Activated CD4-positive, alpha-beta T cell treated with anti-CD3 and anti-CD28 coated beads for 24 hours (primary cell): ENCODE measurements at places on chromosomes 5 and 9.

GRCh38 chr9:78707080-78707479, 410.2 kb downstream of the PSAT1 start:
- DNase-seq, result no peak

DNA sequence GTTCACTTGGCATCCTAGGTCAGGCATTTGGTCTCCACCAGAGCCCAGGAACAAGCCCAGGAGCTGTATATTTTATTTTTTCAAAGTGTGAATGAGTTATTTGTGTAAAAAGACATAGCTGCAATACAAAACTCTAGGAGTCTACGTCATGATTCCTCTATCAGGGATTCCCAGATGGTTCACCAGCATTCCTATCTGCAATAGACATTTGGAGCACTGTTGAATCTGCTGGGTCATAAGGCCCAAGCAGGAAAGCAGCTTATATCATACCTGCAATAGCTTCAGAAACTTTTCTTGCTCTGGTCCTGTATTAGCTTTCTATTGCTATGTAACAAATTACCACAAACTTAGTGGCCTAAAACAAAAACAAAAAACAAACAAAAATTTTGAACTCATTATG, 16.7 kb upstream of the DELE1 start:
- no peak for DNase-seq

GRCh38 chr9:134957165-134957944, 39.6 kb upstream of the FCN1 start:
- no peak for DNase-seq

DNA sequence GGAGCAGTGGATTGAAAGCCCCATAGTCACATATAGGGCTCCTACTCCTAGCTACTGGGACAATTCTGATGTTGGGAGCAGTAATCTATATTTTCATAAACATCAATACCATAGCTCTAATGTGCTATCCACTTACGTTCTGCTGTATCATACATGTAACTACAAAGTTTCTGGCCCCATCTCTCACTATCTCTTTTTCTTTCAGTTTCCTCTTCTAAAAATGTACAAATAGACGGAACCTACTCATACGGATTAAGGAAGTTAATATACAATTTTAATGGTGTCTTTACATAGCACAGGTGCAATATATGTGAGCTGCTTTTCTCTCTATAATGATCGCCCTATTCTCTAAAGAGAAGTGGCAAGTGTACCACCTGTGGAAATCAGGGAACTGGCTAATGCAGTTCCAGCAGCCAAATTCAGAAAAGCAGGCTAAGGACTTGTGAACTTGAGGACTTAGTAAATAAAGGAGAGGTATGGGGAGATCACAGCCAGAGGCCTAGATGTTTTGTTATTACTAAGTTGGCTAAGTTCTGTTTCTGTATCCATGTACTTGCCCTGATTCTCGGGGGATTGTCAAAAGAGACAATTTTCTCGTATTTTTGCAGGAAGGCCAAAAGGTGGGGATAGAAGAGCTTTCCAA, 1021.9 kb downstream of the CDH12 start:
- no peak for DNase-seq

DNA sequence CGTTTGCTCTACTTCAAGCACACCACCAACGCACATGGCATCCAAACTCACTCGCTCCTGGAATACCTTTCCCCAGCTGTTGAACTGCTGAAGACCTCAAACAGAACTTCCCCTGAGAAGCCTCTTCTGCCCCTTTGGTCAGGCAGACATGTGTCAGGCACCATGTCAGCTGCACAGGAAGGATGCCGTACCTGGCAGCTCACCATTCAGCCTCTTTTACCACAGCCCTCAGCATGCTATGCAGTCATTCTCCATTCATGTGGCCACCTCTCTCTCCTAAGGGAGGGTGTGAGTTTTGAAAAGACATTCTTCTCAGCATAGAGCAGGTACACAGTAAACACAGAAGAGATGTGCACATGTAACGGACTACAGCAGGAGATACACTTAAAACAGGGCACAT, 14.2 kb downstream of the IL4 start:
- DNase-seq, result no peak

- no peak for DNase-seq
These were observed 276.3 kb downstream of the EPB41L4A start for GRCh38 chr5:112142769-112143270.

DNA sequence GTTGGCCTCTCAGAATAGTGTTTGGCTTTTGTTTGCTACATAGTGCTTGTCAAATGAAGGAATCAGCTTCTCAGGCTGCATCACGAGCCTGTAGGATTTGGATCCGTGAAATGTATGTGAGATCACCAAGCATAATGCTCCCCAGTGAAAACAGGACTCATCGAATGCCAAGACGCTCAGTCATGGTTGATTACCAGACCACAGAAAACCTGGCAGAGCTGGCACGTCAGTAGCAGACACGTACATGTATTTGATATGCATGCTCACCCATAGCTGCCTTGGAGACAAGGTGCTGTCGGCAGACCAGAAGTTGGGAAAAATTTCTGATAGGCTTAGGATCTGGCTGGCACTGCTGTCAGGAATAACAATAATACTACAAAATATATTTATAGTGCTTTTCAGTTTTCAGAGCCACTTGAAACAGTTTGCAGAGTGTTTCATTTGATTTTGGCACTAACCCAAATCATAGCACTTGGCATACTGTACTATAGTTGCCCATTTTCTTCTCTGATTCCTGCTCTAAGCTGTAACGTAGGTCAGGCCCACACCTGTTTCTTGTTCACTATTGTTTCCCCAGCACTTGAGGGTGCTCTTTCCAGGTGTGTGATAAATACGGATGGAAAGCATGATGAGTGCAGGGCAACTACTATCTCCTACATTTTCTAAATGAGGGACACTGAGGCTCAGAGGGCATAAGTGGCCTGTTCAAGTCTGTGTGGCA, 226.1 kb downstream of the NR3C1 start:
- no peak for DNase-seq

DNA sequence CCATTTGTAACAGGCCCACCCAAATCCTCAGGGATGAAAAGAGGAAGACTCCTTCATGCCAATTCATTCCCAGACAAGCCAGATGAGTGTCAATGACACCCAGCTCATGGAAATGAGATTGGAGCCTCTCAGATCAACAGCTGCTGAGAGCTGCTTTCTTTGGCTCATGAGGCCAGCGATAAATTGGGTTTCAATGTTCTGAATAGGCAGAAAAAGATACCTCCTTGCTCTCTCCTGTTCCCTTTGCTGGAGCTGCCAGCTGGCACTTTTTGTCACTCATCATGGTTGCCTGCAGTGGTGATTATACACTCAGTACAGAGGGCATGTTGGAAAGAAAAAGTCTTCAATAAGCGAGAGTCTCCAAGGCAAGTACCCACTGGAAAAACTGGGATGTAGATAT, 47.1 kb downstream of the SH3RF2 start:
- no peak for DNase-seq

- no peak for DNase-seq
These were observed 71.9 kb upstream of the LRRTM2 start for GRCh38 chr5:138946831-138947560.

DNA sequence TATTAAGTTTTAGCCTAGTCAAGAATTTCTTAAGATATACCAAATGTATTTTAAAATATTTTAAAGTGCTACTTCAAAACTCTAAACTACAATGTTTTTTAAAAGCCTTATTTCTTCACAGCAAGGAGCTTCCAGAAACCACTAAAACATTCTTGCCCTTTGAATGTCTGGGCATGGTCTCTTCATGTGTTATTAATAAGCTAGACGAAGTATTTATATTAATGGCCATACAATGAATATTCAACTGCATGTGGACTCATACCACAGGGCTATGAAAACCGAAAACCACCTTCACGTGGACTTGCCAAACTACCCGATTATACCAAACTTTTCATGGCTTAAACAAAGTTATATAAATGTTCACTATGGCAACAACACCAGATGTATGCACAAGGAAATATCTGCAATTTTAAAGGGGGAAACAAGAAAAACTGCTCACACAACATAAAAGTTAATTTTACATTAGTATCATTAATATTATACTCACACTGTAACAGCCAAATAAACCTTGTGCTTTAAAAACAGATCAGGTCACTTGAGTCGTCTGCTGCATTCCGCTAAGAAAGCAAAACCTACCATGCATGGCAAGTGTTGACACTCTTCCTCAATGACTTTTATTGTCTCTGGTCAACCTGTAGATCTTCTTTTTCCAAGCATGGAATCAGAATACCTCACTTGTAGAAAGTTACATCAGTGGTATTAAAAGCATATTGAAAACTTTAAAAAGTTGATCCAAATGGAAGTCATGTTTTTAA, 246.3 kb downstream of the BNC2 start:
- no peak for DNase-seq

DNA sequence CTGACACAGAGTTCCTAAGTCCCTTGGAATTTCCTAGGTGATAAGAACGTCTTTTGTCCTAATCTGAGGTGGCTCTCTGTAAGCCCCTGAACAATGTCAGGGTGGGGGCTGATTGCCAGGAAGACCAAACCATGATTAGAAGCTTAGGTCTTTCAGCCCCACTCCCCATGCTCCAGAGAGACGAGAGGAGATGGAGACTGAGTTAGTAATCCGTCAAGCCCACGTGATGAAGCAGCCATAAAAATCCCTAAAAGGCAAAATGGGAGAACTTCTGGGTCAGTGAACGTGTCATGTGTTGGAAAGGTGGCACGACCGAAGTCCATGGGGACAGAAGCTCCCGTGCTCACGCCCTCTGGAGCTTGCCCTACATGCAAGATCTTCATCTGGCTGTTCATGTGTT, 85.6 kb downstream of the RAD23B start:
- no peak for DNase-seq

- DNase-seq, result no peak
These were observed 86.1 kb downstream of the FGF18 start for GRCh38 chr5:171505473-171506043.

DNA sequence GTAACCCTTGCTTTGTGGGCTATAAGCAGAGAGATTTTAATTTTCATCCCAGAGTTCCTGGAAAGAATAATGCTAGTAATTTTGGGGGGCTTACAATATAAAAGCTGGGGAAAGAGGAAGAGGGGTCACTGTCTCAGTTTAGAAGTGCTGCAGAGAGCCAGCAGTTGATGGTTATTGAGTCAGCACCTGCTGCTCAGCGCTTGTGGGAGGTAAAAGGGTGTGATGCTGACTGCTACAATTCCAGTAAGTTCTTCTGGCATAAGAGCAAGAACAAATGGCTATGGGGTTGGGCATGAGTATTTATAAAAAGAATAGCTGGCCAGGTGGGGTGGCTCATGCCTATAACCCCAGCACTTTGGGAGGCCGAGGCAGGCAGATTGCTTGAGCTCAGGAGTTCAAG, 88.5 kb downstream of the MAST4 start:
- DNase-seq, result no peak

- no peak for DNase-seq
These were observed 491.9 kb downstream of the CDH18 start for GRCh38 chr5:19496056-19496455.

DNA sequence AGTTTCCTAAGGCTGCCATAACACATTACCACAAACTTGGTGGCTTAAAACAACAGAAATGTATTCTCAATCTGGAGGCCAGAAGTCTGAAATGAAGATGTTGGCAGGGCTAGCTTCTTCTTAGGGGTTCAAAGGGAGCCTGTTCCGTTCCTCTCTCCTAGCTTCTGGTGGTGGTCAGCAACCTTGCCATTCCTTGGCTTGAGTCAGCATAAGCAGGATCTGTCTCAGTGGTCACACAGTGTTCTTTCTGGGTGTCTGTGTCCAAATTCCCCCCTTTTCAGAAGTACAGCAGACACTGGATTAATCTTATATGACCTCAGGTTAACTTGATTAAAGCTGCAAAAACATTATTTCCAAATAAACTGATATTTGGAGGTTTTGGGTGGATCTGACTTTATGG, 2.1 kb upstream of the OSMR start:
- no peak for DNase-seq

DNA sequence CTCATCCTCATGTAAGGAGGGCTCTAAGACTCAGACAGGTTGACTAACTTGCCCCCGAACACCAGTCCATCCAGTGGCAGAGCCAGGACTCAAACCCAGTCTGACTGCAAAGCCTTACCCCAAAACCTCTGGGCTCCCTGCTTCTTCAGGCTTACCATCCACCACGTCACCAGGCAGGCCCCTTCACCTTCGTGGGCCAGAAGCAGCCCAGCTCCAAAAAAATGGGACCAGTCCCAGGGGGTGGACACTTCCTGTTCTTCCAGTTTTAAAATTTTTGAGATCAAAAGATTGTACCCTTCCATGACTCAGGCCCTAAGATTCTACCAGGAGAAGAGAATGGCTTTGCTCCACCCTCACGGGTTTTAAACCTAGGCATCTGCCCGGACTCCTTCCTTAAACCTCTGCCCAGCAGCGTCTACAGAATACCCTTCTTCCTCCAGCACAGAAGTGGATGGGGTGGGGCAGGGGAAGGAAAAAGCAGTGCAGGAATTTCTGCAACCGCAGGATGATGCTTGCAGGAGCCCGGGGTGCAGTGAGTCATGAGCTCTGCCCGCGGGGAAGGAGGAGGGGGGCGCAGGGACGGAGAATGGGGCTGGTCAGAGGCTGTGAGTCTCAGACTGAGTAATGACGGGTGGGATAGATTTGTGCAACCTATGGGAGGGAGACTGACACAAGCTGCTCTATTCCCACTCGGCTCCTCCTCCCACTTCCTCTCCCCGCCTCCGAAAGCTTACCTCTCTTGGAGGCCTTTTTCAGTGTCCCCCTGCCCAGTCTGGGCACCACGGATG, 50.4 kb upstream of the STXBP1 start:
- no peak for DNase-seq

GRCh38 chr5:81898403-81898802, 73.4 kb upstream of the ATG10 start:
- DNase-seq, result no peak

GRCh38 chr5:167564275-167564674, 727.2 kb upstream of the WWC1 start:
- no peak for DNase-seq

DNA sequence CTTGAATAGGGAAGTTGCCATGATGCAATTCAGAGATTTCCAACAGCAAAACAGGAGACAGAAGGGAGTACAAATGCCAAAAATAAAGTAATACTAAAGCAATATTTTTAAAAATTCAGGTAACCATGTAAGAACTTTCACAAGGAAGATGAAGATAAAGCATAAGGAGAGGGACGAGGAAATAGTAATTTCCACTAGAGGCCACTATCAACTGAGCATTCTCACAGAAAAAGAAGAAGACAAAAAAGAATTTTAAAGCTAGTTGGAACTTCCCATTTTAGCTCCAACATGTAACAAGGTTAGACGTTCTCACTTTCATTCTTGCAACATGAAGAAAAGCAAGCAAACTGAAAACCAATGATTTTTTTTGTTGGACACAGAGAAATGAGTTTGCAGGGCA, 779.9 kb upstream of the CDH6 start:
- no peak for DNase-seq

GRCh38 chr5:137822984-137823383, 44.7 kb upstream of the MYOT start:
- DNase-seq, result no peak

- DNase-seq, result no peak
These were observed 11.3 kb downstream of the TLR4 start for GRCh38 chr9:117715411-117715989.
